ENCODE measurements at places on chromosomes 4 and X.
A peak's percentile ranks its signal among the peaks of the same experiment; 100 is the strongest.

- DNase-seq: no peak
Observed at GRCh38 chr4:61571761-61572559, 371.8 kb downstream of the ADGRL3 start.

DNA sequence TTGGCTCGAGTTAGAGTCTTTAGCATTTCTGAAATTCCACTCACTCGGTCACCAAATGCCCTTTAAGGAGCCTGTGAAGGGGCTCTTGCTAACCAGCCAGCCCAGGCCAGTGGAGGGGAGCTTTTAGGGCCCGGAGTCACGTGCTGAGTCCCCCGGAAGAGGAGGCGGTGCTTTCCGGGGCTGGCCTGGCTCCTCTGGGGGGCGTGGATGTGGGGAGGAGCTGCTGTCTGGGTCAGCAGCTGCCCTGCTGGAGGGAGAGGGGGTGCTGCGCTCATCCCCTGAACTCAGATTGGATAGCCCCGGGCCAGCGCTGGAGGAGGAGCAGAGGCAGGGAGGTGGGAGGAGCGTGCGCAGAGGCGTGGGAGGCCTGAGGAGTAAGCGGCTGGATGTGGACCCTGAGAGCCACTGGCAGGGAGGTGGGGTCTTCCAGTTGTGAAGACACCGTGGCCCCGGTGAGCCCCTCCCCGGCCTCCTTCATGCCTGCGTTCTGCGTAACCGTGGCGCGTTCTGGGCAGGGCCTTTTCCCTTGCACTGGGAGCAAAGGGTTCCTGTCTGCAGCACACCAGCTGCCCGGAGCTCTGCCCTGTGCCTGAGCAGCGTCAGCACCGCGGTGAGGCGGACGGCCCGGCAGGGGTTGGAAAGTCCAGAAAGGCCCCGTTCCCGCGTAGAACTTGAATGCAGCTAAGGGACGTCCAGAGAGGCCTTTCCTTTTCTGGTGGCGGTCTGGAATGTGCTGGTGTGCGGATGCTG lies 19.7 kb downstream of the MAEA start:
- DNase-seq: peak; percentile 85

DNA sequence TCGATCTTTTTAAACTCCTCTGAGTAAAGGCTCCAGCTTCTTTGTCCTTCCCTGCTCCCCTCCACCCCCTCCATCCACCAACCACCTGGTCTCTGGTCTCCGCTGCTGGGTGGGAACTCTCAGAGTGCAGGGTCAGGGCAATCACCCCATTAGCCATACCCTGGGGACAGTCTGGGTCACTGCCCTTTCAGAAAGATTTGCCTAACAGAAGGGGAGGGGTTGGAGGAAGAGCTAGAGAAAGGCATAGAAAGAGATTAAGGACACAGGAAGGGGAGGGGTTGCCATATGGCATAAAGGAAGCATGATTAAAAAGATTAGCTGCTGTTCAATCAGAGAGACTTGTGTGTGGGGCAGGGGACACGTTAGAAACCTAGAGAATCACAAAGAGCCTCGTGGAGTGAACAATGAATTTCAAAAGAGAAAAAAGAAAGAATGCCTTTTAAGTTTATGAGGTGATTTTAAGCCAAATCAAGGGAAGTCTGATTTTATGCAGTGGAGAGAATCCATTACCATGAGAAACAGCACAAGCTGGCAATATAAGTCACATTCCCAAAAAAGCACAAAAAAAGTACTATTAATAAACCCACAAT lies 115.5 kb upstream of the ACSL4 start:
- no peak for DNase-seq

DNA sequence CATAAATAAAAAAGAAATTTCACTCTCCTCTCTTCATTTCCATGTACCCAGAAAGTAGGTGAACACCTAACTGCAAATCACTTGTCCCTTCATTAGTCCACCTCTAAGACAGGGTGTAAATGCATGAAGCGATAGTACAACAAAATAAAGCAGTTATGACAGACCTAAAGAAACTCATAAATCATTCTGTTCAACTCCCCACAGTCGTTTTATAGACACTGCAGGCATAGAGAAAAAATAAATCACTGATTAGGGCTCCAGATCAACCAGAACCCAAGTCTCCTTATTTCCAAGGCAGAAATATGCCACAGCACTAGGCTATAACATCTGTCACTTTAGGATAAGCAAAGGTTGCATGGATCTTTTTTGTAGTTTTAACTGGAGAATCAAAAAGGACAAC lies 3.0 kb downstream of the RASGEF1B start:
- DNase-seq: no peak

GRCh38 chrX:132294192-132294591 lies 74.9 kb upstream of the RAP2C start:
- DNase-seq: no peak

DNA sequence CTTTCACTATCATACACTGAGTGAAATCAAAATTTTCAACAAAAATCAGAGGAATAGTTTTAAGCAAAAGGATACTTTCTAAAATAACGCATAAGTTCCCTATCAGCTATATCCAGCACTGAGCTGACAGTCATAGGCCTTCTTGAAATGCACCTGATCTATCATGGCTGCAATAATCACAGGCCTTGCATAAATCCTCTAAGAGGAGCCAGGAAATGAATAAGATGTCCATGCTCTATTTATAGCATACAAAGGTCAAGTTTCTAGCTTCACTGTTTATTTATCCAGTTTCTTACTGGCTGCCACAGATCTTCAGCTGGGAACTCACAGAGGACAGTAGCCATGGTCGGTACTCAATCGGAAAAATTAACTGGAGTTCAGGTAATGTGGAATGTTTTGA lies 235.9 kb upstream of the DMD start:
- DNase-seq: no peak

DNA sequence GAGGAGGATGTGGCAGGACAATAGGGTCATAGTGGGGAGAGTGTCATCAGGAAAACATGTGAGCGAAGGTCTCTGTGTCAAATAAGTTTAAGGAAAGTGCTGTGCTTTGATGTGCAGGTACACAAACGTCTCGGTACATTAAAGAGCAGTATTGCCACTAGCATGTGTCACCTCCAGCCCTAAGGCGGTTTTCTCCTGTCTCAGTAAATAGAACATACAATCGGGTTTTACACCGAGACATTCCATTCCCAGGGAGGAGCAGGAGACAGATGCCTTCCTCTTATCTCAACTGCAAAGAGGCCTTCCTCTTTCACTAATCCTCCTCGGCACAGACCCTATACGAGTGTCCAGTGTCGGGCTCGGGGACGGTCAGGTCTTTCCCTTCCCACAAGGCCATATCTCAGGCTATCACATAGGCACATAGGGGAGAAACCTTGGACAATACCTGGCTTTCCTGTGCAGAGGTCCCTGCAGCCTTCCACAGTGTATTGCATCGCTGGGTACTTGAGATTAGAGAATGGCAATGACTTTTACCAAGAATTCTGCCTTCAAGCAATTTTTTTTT lies 684.5 kb downstream of the PDHA2 start:
- DNase-seq: no peak

DNA sequence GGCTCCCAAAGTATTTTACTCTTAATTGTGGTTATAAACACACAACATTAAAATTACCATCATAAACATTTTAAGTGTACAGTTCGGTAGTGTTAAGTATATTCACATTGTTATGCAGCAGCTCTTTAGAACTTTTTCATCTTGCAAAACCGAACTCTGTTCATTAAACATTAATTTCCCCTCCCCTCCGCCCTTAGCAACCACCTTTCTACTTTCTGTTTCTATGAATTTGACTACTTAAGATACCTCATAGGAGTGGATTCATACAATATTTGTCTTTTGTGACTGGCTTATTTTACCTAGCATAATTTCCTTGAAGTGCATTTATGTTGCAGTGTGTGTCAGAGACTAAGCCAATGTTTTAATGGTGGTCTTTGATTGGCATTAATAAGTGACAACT lies 32.6 kb downstream of the IL13RA1 start:
- DNase-seq: no peak

DNA sequence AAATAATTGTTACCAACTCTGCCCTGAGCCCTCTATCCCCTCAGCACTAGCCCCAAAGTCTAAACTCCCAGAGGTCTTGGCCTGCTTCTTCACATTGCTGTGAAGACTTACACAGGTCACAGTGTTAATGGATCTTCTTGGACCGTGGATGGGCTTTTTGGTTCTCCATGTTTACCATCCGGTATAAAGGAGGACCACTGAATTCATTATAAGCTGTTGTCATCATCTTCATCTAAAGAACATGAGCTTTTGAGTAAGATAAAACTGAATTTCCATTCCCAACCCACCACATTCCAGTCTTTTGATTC lies 8.5 kb downstream of the NUDT11 start:
- no peak for DNase-seq

DNA sequence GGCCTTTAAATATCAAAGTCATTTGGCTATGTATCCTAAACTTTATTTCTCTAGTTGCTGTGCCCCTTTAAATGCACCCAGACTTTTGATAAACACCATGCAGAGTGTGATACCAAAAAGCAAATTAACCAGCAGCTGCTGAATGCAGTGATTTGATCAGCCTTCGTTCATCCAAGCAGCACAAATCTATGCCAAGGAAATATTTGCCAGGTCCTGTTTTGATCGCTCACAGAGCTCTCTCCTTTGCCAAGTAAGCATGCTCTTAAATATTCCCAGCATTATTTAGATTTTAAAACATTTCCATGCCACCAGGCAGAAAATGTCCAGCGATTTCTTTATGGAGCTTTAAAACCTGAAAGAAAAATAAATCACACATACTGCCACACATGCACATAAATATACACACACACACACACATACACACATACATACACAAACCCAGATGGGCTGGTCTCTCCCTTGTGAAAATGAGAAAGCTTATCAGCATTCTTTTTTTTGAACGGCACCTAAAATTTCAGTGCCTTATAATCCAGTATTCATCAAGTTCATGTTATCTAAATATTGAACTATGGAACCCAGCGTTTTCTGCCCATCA lies 35.7 kb downstream of the BTC start:
- no peak for DNase-seq

- peak; percentile 51 for DNase-seq
Observed at GRCh38 chrX:104370089-104370488, 115.4 kb upstream of the ESX1 start.

- no peak for DNase-seq
Observed at GRCh38 chrX:129654652-129655546, at the start of gene APLN. TSS of gene APLN (minus strand) at chrX:129654956. CDS start at chrX:129654630, 326 bp downstream.

DNA sequence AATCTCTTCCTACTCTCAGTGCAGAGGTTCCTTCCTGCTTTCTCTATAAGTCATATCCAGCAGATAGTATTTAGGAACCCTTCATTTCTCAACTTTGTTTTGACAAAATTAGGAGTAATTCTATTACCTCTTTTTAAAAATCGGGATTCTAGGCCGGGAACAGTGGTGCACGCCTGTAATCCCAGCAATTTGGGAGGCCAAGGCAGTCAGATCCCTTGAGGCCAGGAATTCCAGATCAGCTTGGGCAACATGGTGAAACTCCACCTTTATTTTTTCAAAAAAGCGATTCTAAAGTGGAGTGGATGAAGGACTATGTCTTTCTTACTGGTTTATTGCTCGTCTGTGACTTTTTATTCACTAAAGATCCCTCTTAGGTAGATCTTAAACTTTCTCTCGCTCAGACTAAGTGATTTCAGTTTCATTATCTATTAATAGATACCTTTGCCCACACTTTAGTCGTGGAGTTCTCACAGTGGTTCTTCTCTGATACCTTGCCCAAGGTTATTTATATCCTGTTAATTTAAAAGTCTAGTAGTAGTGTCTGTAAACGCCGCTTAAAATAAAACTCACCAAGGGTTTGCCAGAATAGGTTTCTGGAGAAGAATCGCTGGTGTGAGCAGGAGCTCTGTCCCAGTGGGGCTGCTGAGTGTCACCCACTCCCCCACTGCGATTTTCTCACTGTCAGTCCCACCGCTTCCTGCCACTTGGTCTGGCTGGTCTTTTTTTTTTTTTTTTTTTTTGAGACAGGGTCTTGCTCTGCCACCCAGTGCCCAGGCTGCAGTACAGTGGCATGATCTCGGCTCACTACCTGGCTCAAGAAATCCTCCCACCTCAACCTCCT lies 27.0 kb upstream of the TMEM131L start:
- no peak for DNase-seq

- DNase-seq: no peak
Observed at GRCh38 chr4:16125571-16126445, 42.0 kb upstream of the PROM1 start.

- no peak for DNase-seq
Observed at GRCh38 chr4:52660643-52661042, 1.5 kb upstream of the USP46 start.

DNA sequence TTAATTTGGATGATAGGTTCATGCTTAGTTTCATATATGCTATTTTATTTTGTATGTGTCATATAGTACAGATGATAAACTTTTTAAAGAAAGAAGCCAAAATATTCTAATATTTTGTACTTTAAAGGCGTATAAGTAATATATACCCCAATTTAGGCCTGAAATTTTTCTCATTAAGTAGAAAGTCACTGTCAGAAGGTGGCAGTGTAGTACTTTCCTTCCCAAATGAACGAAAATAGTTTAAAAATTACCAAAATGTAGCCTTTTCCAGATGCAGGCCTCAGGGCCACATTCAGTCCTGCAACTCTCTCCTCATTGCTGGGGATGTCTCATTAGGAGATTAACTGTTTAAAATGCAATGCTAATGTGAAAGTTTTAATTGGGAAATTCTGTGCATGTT lies 1263.6 kb downstream of the C4orf33 start:
- no peak for DNase-seq

- DNase-seq: no peak
Observed at GRCh38 chr4:107855723-107856122, 31.0 kb downstream of the SGMS2 start.

DNA sequence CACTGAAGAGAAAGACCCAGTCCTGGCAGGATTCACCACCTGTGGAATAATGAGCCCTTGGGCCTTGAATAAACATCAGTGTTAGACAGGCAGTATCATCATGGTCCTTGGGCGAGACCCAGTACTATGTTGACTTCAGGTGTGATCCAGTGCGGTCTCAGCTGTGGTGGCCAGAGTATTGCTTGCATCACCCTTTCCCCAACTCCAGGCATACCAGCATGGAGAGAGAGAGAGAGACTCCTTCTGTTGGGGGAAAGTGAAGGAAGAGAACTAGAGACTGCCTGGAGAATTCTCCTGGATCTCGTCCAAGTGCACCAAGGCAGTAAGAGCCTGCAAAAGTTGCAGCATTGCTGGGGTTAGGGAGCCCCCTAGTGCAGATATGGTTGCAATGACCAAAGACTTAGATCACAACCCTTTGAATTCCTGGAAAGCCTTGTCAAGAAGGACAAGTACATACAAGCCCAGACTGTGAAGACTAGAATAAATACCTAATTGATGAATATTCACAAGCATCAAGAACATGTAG lies 61.1 kb upstream of the VAMP7 start:
- peak; percentile 58 for DNase-seq

GRCh38 chr4:109967798-109968520 lies 55.3 kb downstream of the EGF start:
- no peak for DNase-seq

DNA sequence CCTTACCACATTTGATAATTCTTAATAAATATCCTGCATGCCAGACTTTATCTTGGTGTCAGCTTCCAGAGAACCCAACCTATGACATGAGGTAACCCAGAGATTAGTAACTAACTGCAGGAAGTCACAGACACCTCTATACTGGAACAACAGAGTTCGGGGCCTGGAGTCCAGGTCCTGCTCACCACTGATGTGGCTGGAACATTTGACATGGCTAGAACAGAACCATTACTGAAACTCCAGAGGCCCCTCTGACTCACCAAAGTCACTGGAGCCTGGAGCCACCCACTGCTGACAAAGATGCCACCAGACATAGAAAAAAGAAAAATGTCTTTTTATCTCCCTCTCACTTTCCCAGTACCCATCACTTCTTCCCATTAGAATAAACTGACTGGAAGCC lies 403.7 kb downstream of the MID1IP1 start:
- DNase-seq: no peak

- peak; percentile 25 for DNase-seq
Observed at GRCh38 chrX:74133156-74133796, 170.7 kb upstream of the ZCCHC13 start.

GRCh38 chr4:53547983-53548382 lies 43.3 kb downstream of the LNX1 start:
- no peak for DNase-seq

Data from prostate gland (tissue), 2 donors.